ENCODE measurements at places on chromosomes 16 and 17.

DNA sequence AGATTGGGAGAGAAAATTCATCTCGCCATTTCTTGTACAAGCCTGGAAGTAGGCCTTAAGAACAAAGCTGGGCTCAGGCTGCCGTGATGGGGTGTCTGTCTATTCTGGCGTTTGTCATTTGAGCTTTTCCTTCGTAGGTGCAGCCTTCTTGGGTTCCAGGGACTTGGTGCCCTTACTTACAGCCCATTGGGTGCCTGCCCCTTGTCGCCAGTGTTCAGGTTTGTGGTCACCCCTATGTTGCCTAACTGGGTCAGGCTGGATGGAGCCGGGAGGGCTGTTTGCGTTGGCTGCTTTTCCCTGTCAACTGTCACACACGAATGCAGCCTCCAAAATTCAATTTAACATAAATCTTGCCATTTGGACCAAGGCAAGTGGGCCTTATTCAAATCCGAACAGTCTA is 23.7 kb upstream of the MED9 start:
- DNase-seq = no peak

GRCh38 chr16:85479972-85480726 is 133.0 kb upstream of the GSE1 start:
- DNase-seq = no peak

GRCh38 chr17:70073310-70073709 is 1.7 kb upstream of the KCNJ16 start:
- DNase-seq = no peak

- DNase-seq = peak; percentile 64
These were observed 11.8 kb downstream of the GNPTG start for GRCh38 chr16:1363501-1364041.

DNA sequence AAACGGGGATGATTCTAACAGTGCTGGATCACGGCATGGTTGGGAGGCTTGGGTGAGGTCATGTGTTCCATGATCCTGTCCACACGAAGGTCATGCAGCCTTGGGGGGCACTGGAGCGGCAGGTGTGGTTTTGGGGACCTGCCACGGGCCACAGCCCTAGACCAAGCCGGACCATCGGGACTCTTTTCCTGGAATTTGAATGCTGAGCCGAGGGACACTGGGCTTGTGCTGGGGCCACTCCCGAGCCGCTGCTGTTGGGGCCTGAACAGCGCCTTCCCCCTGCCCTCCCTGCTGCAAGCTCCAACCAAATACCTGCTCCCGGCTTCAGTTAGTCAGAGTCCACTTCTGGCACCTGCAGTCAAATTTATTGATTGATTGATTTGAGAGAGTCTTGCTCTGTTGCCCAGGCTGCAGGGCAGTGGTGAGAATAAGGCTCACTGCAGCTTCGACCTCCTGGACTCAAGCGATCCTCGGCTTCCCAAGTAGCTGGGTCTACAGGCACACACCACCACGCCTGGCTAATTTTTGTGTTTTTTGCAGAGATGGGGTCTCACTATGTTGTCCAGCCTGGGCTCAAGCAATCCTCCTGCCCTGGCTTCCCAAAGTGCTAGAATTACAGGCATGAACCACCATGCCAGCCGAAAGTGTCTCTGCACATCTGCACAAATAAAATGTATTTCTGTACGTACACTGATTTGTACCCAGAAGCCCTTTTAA is 37.2 kb upstream of the SLC38A10 start:
- DNase-seq = no peak

DNA sequence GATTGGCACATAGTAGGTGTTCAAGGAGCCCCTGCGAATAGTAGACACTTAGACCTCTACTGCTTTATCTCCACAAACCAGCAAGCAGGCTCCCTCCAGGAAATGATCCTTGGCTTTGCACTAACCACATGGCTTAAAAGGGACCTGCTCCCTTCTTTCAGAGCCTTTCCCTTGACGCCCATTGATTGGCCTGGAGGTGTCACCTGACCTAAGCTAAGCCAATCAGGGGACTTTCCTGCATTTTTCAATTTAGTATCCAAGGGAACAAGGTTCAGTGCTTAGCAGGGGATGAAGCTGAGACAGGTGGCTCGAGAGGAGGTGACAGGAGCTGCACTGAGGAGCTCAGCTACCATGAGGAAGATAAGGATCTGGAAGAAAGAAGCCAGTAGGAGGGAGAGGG is 52.8 kb downstream of the CLEC19A start:
- no peak for DNase-seq

DNA sequence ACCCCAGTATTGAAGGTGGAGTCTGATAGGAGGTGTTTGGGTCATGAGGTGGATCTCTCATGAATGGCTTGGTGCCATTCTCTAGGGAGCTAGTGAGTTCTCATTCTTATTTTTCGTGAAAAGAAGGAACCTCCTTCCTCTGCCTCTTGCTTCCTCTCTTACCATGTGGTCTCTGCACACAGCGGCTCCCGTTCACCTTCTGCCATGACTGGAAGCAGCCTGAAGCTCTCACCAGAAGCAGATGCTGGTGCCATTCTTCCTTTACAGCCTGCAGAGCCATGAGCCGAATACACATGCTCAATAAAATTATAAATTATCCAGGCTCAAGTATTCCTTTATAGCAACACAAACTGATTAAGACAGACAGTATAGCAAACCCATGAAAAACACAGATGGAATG is 545.1 kb upstream of the C16orf82 start:
- DNase-seq = no peak

- DNase-seq = no peak
These were observed 94.5 kb downstream of the ZDHHC7 start for GRCh38 chr16:84916850-84917249.

GRCh38 chr16:85033171-85033570 is 5.6 kb downstream of the KIAA0513 start:
- DNase-seq = no peak

DNA sequence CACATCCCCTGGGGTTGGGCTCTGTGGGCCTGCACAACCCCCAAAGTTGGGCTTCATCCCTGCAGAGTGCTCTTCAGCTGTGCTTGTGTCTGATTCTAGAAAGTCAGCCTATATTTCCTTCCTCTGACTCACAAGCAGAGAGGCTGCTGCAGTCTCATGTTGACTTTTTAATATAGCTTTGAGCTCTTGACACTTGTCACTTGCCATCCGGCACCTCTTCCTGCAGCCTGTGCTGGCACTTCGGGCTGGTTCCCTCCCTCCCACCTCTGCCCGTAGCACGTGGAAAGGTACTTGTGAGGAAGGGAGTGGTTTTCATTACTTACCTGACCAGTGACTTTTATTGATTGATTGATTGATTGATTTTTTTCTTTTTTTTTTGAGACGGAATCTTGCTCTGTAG is 19.0 kb upstream of the JPT2 start:
- DNase-seq = no peak

- DNase-seq = no peak
These were observed 330.7 kb downstream of the KIF2B start for GRCh38 chr17:54153423-54153822.

DNA sequence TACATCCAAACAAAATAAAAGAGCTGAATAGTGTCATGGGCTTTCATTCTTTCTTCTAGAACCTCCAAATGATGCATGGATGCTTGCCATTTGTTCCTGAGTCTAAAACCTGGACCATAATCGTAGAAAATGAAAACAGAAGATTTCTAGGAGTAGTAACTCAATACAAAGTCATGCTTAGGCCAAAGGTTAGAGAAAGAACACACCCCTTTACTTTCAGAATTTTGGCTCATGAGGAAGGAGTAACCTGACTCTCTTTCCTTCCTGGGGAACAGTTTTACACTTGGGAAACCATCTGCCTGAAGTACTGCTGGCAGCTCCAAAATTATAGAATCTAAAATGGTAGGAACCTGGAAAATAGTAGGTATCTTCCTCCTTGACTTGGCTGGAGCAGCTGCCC is 137.2 kb downstream of the SNX11 start:
- no peak for DNase-seq

- DNase-seq = peak; percentile 74
These were observed 10.3 kb downstream of the HSPB9 start for GRCh38 chr17:42132941-42133340.

DNA sequence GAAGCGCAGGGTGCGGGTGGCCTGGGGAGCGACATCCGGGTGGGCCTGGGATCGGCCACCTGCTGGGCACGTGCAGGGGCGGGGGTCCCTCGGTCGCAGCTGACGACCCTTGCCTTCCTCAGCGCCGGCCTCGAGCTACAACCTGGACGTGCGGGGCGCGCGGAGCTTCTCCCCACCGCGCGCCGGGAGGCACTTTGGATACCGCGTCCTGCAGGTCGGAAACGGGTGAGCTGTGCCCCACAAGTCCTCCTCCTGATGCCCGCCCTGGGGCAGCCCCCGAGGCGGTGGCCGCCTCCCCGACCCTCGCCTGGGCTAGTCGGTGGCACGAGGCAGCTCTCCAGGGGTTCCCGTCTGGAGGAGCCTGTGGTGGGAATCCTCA is 1.5 kb downstream of the ITGAL start:
- no peak for DNase-seq

DNA sequence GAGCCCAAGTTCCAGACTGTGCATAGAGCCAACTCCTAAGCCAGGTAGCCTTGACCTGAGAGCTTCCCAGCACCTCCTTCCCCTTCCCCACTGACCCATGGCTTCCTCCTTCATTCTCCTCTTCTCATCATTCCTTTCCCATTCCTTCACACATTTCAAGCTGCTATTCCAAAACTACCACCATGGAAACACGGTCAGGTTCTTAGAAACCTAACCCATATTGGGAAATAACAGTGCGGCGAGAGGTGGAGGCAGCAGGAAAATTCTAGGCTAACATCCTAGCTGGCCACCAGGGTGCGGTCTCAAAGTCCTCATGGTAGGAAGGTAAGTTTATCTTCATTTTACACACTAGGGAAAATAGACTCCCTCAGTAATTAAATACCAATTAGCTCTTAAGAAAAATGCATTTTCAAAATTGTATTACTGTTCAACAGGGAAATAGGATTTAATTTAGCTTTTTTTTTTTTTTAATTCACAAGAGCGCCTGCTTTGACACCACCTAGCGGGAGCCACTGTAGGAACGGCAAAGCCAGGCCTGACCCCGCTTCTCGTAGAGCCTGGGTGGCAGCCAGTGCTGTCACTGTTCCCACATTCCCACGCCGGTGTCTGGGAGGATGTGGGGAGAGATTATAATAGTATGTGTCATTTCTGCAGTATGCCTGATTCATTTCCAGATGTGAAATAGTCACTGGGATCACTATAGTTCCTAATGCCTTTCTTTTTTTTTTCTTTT is 14.0 kb upstream of the SPHK1 start:
- DNase-seq = peak; percentile 37

- peak; percentile 80 for DNase-seq
These were observed 987 bp downstream of the SLC16A5 start for GRCh38 chr17:75088465-75089417.

- DNase-seq = peak; percentile 85
These were observed 11.2 kb downstream of the PIEZO1 start for GRCh38 chr16:88773812-88774291.

DNA sequence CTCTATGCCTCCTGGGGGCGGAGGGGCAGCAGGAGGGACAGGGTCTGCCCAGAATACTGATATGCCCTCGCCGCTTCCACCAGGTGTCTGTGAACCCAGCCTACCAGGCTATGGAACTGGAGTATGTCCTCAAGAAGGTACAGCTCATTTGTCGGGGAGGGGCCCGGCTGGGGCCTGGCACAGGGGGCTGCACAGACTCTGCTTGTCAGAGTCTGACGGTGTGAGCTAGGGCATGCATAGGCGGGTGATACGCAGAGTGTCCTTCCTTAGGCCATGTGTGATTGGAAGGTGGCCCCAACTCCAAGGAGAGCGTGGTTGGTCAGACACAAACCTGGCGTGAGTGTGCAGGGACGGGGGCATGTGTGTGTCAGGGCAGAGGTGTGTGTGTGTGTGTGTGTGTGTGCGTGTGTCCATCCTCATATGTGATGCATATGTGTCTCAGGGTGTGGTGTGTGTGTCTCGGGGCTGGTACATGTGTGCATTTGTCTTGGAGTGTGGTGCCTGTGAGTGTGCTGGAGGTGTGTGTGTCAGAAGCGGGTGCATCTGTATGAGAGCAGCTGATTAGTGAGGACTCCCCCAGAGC is 7.0 kb downstream of the CHAD start:
- no peak for DNase-seq

DNA sequence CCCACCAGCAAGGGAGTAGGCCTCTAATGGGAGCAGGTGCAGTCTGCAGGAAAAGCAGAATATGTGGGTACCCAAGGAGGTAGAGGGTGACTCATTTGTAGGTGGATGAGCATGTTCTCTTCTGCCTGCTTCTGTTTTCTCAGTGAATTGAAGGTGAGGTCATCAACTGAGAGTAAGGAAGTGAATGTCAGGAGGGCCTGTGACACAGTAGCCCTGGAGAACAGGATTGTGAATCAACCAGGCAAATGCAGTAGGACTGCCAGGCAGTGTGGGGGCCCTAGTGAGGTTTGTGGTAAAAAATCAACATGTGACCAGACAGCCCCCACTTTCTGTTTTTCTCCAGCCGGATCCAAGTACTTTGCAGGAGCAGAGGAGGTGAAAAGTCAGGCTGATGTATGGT is 150.5 kb upstream of the SOX9 start:
- DNase-seq = no peak

GRCh38 chr16:9139965-9140364 is 48.5 kb downstream of the HAPSTR1 start:
- no peak for DNase-seq

GRCh38 chr16:54454616-54455015 is 168.0 kb upstream of the IRX3 start:
- DNase-seq = no peak

DNA sequence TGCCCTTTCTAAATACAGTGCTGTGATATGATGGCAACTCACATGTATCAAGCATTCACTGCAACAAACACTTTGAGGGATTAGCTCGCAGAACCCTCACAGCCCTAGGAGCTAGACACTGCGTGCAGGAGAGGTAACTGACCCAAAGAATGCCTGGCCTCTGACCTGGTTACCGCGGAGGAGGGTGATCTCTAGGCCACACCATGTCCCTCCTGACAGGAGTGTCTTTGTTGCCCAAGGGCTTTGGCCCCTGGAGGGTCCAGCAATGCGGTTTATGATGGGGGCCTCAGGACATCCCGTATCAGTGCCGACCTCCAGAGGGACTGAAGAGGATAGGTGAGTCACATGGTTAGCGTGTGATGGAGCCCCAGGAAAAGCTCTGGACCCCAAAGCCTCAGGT is 130.6 kb downstream of the MGAT5B start:
- DNase-seq = no peak

- DNase-seq = peak; percentile 48
These were observed 743 bp downstream of the SHCBP1 start for GRCh38 chr16:46620266-46621005.

- no peak for DNase-seq
These were observed 36.4 kb downstream of the MAP2K6 start for GRCh38 chr17:69450918-69451317.

Measured in suppressor macrophage (primary cell).